ENCODE measurements at places on chromosomes 7 and 10.

GRCh38 chr10:13608246-13608853 is 21.6 kb downstream of the PRPF18 start:
- DNase-seq, result no peak

- DNase-seq, result no peak
These were observed 20.1 kb downstream of the P4HA1 start for GRCh38 chr10:73076360-73077183.

DNA sequence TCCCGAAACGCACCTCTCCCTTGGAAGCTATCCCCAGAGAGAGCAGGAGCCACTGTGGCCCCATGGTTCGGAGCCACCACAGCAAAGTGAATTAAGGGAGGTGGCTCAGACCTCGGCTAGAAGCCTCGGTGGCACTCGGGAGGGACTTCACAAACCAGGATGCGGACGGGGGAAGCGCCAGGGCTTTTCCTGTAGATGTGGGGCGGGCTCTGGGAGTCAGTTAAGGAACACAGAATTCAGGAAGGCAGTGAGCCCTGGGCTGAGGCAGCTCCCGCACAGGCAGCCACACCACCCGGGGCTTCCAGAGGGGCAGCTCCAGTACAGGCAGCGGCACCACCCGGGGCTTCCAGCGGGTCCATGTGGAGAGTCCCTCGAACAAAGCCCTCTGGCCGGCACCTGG is 42.7 kb upstream of the DPYSL4 start:
- DNase-seq, result no peak

DNA sequence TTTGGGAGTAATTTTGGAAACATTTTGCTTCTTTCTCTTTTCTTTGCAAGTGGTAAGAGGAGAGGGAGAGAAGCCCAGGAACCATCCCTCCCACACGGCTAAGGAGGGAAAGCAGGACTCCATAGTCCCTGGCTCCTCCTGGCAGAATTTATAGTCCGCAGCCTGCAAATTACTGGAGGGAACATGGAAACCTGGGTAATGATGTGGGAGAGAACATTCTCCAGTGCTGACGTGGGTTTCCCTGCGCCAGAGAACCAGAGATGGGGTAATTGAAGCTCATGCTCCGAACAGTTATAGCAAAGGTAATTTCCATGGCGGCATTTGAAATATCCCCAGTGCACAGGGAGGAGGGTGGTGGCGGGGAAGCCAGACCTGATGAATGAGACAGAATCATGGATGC is 320.4 kb downstream of the RPS24 start:
- DNase-seq, result no peak

GRCh38 chr10:110190170-110190569 is 17.2 kb upstream of the MXI1 start:
- DNase-seq, result no peak

DNA sequence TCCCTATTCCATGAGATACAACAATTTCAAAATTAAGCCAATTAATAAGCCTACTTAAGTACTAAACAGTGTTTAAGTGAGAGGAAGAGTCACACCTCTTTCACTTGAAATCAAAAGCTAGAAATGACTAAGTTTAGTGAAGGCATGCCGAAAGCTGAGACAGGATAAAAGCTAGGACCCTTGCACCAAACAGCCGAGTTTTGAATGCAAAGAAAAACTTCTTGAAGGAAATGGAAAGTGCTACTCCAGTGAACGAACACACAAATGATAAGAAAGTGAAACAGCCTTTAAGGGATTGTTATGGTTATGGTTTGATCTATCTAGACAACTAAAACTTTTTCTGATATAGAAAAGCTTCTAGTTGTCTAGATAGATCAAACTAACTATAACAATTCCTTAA is 135.4 kb upstream of the KMT2E start:
- DNase-seq, result no peak

GRCh38 chr7:133763076-133763640 is 364.0 kb upstream of the LRGUK start:
- no peak for DNase-seq

- no peak for DNase-seq
These were observed 24.2 kb downstream of the SORBS1 start for GRCh38 chr10:95536894-95537541.

DNA sequence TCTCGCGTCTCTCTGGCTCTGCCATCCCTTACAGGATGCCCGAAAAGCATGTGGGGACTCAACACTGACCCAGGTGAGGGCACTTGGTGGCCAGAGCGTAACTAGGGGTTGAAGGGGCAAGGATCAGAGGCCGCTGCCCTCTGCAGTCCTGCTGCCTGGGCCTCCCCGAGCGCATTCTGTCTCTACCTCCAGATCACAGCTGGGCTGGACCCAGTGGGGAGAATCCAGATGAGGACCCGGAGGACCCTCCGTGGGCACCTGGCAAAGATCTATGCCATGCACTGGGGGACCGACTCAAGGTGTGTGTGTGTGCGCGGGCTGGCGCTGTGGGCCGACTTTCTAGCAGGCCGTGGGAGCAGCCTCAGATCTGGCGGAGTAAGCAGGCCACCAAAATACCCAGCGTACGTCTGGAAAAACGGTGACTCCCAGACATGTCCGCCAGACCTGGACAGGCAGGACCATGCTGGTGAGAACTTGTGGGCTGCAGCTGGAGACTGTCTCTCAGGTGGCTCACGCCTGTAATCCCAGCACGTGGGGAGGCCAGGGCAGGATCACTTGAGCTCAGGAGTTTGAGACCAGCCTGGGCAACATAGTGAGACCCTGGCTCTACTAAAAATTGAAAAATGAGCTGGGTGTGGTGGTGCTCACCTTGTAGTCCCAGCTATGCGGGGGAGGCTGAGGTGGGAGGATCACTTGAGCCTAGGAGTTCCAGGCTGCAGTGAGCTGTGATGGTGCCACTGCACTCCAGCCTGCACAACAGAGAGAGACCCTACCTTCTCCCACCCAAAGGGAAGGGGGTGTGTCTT is 3.2 kb downstream of the GNB2 start:
- no peak for DNase-seq

- DNase-seq, result no peak
These were observed 49.1 kb upstream of the SEMA3C start for GRCh38 chr7:80967917-80968297.
